NAMALWA (cell line): ENCODE measurements at places on chromosomes 2 and 18.
A peak's percentile ranks its signal among the peaks of the same experiment; 100 is the strongest.

- DNase-seq, result no peak
Measured at GRCh38 chr2:230130668-230131364, 62.1 kb upstream of the SLC16A14 start.

- DNase-seq, result no peak
Measured at GRCh38 chr18:79875931-79876461, 75.5 kb downstream of the SLC66A2 start.

- DNase-seq, result no peak
Measured at GRCh38 chr18:35697869-35698268, 116.3 kb downstream of the GALNT1 start.

DNA sequence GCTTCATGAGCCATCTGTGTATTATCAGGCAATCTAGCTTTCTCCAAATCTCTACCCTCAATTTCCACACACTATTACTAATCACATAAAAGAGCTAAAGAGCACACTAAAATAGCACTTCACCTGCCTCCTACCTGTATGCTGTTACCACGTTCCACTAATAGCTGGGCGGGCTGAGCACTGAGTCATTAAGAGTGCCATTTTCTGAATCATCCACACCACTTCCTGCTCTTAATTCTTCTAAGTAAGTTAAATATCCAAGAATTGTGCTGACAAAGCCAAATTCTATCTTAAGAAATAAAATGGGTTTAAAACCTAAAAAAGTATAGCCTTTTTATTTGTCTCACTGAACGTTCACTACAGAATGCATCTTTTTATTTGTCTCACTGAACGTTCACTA, 35.7 kb downstream of the NOL10 start:
- DNase-seq, result no peak

DNA sequence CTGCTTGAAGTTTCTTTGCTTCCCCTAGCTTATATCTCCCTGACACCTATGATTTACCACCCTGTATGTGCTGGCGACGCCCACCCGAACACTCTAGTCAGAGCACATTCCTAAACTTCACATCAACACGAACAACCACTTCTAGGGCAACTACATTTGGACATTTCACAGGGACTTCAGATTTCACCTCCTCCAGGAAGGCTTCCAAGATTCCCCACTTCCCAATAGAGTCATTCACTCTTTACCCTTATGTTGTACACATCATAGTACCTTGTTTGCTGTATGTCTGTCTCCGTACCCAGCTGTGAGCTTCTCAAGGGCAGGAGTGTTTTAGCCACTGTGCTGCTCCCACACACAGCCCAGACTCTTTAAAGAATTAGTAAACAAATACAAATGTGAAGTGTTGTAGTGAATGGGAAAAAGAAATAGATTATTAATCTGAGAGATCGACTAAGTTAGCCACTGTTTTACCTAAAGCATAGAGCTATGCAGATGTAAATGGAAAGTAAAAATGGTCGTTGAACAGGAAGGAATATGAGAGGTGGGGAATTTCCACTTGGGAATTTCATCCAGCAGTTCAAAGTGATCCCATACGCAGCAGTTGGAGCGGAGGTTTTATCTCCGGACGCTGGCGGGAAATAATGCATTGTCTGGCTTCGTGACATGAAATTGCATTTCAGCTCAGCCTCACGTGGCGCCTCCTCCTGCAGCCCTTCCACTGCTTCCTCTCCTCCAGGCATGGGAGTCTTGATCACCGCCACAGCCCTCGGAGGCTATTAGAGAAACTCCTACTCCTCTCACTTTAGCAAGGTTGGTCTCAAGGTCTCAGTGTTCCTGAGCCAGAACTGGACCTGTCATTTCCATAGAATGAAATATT, 233.4 kb upstream of the COPS8 start:
- no peak for DNase-seq

DNA sequence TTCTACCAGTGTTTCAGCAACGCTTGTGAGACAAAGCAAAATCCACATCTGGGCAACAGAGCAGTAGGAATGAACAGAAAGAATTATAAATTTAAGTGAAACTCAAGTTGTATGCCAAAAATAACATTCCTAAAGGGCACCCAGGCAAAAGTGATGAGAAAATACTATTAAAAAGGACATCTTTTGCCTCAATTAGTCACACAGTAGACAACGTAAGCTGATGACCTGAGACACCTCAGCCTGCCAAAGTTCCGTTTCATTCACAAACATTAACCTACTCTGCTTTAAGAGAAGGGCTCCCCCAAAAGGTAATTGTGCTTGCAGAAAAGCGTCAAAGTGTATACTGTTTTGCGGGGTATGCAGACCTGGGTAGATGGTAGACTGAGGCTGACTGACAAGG, 7.2 kb downstream of the HDLBP start:
- DNase-seq, result no peak

DNA sequence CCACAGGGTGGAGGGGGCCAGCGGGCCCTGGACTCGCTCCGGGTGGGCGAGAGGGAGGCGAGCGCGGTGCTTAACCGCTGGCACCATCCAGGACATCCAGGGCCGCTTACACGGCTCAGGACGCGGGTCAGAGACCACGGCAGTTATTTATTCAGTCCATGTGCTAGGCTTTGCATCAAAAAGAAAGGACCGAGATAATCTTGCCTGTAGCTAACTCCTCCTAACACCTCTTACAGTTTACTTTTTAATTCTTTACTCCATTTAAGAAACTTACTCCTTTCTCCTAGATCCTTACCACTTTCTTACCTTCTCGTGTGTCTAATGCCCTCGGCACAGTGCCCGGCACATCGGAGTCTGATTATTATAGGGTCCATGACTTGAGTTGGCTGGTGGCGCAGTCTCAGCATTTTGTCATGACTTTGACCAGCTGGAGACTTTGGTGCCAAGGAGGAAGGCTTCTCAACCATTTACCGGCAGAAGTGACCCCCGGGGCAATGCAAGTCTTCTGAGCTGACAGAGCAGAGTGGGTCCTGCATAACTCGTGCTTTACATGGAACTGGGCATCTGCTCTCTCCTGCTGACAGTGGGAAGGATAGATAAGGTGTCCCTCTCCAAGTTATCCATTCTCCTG, 503 bp downstream of the ANXA4 start:
- no peak for DNase-seq

DNA sequence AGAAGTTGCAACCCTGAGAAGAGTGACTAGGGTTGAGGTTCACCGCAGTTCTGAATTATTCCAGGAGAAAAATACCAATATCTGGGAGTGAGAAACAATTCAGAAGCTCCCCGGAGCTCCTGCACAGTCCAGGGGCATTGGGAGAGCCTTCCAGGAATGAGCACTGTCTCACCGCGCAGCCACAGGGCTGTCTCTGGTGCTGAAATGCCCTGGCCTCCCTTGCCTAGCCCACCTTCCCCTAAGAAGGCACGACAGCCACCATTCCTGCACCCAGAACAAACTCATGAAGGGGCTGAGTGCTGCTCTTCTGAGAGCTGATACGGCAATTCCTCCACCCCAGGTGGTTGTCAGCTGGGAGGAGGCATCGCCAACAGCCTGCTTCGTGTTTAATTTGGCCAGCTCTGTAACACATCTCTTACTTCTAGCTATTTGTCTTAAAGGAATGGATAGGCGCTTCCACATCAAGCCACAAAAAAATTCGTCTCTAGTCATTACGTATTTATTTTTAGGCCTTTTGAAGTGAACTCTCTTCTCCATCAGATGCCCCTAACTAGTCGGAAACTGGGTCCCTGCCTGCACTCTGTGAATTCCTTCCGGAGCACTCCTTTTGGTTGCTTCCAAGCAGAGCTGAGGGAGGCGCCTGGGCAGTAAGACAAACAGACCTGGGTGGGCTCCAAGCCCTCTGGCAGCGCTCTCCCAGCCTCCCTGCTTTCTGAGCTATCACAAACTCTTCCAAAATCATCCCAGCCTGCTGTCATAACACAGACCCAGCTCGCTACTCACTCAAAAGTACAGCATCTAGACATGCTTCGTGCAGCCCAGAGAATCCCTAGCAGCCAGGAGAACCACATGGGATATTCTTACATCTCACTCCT, 120.5 kb upstream of the CCDC68 start:
- no peak for DNase-seq

DNA sequence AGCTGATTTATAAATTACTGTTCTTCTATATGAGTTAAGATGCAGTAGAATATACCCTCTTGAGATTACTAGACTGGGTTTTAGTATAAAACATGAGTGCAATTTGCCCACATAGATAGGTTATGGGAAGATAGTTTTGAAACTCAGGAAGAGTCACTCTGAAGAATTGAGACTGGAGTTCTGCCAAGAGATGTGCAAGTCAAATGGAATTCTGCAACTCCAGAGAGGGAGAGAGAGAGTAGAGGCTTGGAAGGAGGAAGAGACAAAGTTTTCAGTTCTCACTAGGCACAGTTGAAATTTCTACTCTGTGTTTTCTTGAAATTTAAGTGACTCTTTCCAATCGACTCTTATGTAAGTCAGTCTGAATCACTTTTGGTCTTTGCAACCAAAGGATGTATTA, 878.8 kb downstream of the TSN start:
- DNase-seq, result no peak

DNA sequence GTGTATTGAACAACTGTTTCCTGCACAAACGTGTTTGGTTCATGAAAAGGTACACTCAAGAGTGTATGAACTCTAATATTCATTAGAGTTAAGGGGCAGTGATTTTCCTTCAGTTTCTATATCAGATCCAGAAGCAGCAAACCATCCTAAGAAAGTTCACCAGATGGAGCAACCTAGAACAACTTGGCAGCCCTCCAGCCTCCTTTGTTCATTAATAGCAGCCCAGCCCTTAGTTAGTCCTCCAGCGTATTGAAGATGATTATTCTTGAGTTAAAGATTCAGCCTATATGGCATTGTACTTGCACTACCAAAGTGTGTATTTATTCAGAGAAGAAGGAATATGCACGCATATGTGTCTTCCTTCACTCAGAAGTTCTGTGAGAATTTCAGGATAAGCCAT, 365.5 kb downstream of the SETBP1 start:
- no peak for DNase-seq

DNA sequence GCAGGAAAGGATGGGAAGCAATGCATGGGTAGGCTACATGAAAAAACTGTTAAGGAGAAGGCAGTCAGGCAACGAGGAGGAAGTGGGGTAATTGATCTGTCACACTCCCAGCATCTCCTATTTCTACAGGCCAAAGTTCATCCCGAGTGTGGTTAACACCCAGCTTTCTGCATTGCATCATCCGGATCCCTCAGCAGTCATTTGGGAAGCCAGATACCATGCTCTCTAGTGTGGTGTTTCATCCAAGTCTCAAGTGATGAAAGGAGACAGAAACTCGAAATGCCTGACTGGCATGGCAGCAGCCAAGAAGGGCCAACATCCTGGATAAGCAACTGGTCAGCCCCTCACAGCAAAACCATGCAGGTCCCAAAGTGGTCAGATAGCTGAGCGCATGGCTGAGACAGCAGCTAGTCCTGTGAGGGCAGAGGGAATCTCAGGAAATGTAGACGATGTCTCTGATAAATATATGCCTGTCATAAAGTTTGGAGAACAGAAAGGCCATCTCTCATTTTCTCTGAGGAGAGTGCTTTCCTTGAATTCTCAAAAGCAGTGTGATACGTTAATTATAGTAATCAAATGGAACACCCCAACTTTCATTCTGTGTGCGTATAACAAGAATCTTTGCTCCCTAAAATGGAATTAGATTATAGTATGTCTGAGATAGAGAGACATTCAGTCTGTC, 24.8 kb upstream of the HNRNPA3 start:
- DNase-seq, result no peak

DNA sequence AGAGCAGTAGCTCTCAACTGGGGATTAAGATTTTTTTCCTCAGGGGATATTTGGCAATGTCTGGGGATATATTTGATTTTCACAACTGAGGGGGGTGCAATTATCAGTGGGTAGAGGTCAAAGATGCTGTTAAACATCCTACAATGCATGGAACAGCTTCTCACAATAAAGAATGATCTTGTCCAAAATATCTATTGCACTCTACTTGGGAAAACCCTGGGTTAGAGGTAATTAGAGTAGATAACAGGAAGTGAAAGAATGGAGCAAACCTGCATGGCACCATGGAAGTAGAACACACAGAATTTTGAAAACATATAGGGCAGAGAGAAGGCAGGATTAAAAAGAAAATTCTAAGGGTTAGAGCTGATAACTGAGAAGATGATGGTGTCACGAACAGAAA, 26.4 kb upstream of the PPM1B start:
- DNase-seq, result no peak

GRCh38 chr2:74020702-74021406, 36.1 kb downstream of the TET3 start:
- DNase-seq, result peak; percentile 79

DNA sequence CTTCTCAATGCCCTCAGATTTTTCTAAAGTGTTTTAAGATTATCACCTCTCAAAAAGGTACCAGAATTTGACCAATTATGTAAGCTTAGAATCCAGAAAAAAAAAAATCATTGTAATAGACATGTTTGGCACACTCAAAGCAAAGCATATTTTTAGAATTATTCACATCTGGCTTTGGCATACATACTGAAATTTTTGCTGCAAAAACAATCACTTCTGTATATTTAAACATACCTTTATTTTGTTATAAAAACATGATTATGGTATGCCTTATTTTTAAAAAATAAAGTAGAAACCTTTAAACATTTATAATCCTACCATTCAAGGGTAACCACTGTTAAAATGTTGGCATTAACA, 143.3 kb downstream of the ESCO1 start:
- DNase-seq, result no peak

- no peak for DNase-seq
Measured at GRCh38 chr2:137930146-137930545, 34.1 kb upstream of the HNMT start.
